ENCODE measurements at places on chromosomes 5 and 9.

GRCh38 chr5:1799110-1799601 is 481 bp downstream of the MRPL36 start:
- no peak for DNase-seq

GRCh38 chr9:10371824-10372223 is 241.0 kb downstream of the PTPRD start:
- no peak for DNase-seq

- DNase-seq, result no peak
Measured at GRCh38 chr5:122384739-122385235, 72.8 kb downstream of the SNCAIP start.

DNA sequence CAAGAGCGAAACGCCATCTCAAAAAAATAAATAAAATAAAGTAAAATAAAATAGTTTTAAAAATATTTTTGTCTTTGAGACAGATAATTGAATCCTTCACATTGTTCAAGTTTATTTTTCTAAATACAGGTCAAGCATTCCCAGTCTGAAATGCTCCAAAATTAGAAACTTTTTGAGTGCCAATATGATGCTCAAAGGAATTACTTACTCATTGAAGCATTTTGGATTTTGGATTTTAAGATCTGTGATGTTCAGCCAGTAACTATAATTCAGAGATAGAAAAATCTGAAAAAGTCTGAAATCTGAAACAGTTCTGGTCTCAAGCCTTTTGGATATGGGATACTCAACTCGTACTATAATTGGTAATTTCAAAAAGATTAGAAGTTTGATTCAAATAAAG is 39.8 kb downstream of the RBM27 start:
- no peak for DNase-seq

DNA sequence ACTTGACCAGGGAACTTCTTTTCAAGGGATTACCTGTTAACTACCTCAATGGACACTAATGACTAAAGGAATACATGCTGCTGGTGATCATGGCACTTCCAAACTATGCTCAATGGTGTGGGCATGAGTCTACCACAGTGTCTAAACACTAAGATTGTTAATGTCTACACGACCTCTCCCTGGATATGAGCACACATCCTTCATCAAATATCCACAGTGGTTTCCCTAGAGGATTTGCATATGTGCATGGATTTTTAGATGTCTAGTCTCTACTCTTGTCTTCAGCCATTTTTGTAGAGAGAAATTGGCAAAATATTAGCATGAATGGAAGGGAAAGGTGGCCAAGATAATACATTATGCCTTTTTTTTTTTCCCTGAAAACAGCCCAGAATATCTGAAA is 113.3 kb upstream of the CCDC152 start:
- no peak for DNase-seq

DNA sequence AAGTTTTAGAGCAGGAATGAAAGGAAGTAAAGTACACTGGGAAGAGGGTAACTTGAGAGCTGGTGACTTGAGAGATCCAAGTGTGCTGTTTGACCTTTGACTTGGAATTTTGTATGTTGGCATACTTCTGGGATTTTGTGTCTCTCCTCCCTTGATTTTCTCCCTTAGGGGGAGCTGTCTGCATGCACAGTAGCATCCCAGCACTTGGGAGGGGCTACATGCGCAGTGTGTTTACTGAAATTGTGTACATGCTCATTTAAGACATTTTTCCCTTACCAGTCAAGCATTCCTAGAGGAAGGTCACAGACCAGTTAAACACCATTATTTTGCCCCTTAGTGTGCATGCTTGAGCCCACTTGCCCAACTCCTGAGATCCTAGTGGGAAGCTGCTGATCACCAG is 120.1 kb downstream of the ZNF622 start:
- no peak for DNase-seq

DNA sequence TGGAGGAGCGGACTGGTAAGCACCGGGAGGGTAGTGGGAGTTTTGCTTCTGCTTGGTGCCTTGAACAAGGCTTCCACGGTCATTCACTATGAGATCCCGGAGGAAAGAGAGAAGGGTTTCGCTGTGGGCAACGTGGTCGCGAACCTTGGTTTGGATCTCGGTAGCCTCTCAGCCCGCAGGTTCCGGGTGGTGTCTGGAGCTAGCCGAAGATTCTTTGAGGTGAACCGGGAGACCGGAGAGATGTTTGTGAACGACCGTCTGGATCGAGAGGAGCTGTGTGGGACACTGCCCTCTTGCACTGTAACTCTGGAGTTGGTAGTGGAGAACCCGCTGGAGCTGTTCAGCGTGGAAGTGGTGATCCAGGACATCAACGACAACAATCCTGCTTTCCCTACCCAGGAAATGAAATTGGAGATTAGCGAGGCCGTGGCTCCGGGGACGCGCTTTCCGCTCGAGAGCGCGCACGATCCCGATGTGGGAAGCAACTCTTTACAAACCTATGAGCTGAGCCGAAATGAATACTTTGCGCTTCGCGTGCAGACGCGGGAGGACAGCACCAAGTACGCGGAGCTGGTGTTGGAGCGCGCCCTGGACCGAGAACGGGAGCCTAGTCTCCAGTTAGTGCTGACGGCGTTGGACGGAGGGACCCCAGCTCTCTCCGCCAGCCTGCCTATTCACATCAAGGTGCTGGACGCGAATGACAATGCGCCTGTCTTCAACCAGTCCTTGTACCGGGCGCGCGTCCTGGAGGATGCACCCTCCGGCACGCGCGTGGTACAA is 556 bp downstream of the PCDHGC3 start:
- DNase-seq, result no peak

- DNase-seq, result no peak
Measured at GRCh38 chr9:110580850-110581249, 1.3 kb upstream of the SVEP1 start.
